ENCODE measurements at places on chromosomes 3 and 15.

DNA sequence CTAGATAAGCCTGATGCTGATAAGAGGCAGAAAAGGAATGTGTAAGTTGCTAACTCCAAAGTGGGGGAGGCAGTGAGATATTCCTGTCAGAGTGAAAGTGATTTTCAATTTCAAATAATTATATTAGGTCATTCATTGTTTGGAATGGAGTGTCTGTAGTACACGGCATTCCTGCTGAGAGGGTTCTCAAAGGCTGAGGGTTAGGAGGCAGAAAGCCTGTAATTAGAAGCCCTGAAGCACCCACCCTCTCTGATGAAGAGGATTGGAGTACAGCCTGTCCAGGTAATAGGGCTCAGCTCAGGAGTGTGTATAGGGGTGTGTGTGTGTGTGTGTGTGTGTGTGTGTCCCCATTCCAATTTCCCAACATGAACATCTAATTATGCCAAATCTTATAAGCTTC is 486.8 kb downstream of the MAGI1 start:
- DNase-seq = no peak

- no peak for DNase-seq
Measured at GRCh38 chr15:90545095-90545494, 15.4 kb downstream of the CRTC3 start.

GRCh38 chr3:185764980-185765370 is 59.9 kb downstream of the IGF2BP2 start:
- no peak for DNase-seq

GRCh38 chr3:186264608-186265400 is 97.2 kb downstream of the DGKG start:
- no peak for DNase-seq

DNA sequence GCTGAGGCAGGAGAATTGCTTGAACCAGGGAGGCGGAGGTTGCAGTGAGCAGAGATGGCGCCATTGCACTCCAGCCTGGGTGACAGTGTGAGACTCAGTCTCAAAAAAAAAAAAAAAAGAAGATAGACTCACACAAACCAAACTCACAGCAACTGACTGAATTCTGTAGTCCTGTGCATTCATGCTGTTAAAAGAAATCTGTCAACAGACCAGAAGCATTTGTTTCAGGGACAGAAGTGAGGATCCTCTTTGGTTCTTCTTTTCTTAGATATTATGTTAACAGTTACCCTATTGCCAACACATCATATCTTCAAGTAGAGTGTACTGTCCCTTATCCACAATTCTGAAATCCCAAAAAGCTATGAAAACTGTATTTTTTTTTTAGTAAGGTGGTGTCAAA is 192.4 kb downstream of the CDIN1 start:
- DNase-seq = no peak

DNA sequence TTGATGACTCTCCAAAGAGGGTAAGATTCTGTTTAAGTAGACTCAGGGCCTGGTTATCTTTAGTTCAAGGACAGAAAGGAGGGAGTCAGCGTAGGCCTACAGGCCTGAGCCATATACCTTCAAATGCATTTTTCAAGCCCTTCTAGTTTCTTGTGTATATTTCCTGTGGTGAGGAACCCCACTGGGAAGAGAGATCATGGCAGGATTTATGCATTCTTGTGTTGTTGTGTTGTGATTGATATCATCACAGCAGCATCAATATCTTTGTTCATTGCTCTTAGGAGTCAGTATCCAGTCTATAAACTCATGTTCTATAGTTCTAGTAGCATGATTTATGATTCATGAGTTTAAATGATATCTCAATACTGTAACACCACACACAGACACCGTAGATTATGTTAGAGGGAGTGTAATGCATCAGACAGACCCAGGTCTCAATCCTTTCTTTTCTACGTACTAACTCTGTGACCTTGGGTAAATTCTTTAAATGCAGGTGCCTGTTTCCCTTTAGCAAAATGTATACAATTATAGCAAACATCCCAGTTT is 427.5 kb downstream of the PDCD6IP start:
- no peak for DNase-seq

Data from stimulated activated CD8-positive, alpha-beta memory T cell treated with anti-CD3 and anti-CD28 coated beads, Interleukin-7, amount 100 ng/mL, for 1 hour (primary cell).